ENCODE measurements at places on chromosomes 5 and 9.

DNA sequence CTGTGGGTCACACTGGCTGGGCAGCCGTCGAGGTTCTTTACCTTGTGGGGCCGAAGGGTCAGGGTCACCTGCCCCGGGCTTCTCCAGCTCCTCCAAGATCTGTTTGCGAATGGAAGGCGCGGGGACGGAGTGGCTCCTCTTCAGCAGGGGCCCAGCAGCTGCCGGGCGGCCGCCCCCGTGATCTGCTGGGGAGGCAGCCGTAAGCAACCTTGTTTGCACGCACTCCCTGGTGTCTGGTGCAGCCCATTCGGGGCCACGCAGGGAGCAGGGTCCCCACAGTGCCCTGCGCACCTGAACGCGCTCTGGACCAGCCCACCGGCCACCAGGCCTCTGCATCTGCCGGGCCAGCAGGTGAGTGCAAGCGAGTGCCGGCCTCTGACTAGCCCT, 34.9 kb downstream of the PNPLA7 start:
- no peak for DNase-seq

- no peak for DNase-seq
Measured at GRCh38 chr5:99030906-99031440, 102.2 kb upstream of the CHD1 start.

- no peak for DNase-seq
Measured at GRCh38 chr5:60672693-60673264, 27.2 kb downstream of the DEPDC1B start.

GRCh38 chr5:109516390-109516789, 106.6 kb upstream of the PJA2 start:
- no peak for DNase-seq

DNA sequence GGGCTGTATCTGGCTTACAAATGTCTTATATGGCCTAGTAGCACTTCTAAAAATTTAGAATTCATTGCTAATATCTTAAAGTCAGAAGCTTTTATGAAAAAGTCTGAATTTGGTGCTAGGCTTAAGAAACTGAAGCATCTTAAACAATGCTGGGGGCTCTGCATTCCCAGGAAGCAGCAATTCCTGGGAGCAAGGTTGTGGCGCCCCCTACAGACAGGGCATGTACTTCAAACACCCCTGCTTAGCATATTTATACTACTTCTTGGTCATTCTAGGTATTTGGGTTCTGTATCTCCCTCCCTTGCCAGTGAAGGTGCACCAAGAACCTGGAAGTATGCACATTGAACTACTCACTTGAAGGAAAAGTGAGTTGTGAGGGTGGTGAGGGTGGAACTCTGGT, 64.6 kb upstream of the GRIA1 start:
- no peak for DNase-seq

DNA sequence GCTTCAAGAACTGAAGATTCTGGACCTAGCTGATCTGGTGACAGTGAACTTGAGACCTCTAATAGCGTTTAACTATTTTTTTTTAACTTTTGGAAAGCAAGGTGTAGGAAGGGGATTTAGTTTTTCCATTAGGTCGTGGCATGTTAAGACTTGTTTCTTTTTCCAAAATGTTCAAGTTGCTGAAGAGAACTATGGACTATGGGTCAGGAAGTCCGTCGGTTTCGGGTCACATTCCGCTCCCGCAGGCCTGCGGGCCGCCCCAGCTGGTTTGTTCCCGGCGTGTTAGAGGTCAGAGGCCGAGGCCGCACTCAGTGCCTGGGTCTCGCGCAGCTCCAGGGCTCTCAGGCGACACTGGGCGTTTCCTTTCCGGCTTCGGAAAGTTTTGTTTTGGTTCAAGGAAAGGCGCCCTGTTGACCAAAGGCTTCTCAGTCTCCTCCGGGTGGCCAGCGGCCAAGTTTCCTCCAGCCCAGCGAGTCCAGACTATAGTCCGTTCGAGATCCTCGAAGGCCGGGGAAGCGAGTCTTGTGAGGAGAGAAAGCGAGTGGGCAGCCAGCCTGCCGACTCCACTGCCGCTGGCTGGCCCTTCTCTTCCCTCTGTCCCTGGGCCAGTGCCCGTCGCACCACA, 586 bp upstream of the FCHO2 start:
- no peak for DNase-seq

- DNase-seq, result no peak
Measured at GRCh38 chr5:127922603-127923002, 161.0 kb upstream of the SLC12A2 start.

DNA sequence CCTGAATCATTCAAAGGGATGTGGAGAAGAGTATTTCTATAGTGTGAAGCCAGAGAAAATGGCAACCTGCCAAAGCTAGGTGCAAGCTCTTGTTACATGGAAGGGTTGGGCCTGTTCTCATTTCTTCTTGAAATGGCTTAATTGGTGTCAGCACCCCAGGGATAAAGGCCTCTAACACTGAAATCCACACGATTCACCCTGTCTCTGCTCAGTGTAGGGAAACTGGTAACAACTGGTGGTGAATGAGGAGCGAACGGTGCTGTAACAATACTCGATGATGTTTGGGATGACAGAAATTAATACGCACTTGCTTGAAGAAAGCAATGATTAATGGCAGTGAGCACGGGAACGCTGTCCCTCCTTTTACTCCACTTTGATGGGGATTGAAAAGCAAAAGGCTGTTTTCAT, 16.2 kb downstream of the PBX3 start:
- no peak for DNase-seq

DNA sequence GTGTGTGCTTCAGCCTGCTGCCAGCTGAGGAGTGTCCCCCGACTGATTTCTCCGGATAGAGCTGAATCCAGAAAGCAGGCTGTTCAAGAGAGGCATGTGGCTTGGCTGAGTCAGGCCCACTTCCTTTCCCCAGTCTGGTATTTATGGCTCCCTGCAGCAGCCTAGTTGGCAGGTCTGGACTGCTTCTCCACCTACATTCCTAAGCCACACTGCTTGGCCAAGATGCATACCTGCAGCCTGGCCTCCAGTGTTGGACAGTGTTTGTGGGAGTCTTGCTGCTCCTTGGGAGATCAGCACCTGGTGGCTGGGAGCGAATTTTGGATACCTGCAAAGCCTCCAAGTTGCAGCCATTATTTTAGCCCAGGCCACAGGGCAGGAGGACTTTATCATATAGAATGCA, 670.8 kb downstream of the ACTL7B start:
- DNase-seq, result no peak
